Stimulated activated CD8-positive, alpha-beta memory T cell treated with anti-CD3 and anti-CD28 coated beads, Interleukin-2, amount 100 ng/mL, for 48 hours (primary cell): ENCODE measurements at places on chromosomes 7 and 10.

DNA sequence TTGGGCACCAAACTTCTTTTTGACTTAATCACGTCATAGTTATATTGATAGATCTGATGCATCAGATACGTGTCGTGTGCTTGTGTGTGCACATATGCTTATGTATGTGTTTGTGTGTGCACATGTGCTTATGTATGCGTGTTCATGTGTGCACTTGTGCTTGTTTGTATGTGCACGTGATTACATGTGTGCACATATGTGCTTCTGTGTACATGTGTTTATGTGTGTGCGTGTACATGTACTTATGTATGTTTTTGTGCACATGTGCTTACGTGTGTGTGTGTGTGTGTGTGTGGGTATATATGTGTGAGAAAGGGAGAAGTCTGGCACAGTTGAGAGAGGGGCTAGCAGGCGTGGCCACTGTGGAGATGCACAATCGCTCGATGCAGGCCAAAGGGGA is 173.4 kb downstream of the WDR37 start:
- no peak for DNase-seq

- no peak for DNase-seq
Measured at GRCh38 chr10:456486-456885, 233.0 kb downstream of the DIP2C start.

GRCh38 chr7:27277628-27278027 is 35.0 kb downstream of the EVX1 start:
- DNase-seq = no peak

DNA sequence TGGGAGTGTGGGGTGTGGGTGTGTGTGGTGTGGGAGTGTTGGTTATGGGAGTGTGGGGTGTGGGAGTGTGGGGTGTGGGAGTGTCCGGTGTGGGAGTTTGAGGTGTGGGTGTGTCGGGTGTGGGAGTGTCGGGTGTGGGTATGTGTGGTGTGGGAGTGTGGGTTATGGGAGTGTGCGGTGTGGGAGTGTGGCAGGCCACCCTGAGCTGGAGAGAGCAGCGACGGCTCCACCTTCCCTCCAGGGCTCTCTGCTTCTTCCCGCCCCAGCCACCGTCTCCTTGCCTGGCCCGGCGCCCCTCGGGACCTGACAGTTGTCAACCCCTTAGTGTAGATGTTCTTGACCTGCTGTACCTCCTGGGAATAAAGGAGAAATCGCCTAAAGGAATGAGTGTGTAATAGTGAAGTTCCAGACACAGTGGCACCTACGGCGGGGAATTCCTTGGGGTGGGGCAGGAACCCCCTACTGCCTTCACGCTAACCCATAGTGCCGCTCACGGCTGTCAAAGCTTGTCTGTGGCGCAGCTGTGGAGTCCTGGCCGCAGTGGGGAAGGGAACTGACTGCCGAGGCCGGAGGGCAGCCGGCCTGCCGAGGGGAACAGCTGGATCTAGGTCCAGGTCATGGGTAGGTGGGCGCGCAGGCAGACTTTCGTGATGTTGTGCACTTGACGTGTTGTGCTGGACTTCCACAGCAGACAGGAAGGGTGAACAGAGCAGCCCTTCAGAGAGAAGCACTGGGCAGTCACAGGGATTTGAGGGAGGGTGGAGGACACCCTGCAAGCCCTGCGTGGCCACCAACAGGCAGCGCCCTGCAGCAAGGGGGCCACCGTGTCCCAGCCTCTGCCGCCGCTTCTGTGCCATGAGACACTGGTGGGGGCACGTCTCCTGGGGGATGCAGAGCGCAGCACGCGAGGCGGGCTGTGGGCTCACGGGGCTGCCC is 49.0 kb upstream of the EN2 start:
- DNase-seq = no peak

DNA sequence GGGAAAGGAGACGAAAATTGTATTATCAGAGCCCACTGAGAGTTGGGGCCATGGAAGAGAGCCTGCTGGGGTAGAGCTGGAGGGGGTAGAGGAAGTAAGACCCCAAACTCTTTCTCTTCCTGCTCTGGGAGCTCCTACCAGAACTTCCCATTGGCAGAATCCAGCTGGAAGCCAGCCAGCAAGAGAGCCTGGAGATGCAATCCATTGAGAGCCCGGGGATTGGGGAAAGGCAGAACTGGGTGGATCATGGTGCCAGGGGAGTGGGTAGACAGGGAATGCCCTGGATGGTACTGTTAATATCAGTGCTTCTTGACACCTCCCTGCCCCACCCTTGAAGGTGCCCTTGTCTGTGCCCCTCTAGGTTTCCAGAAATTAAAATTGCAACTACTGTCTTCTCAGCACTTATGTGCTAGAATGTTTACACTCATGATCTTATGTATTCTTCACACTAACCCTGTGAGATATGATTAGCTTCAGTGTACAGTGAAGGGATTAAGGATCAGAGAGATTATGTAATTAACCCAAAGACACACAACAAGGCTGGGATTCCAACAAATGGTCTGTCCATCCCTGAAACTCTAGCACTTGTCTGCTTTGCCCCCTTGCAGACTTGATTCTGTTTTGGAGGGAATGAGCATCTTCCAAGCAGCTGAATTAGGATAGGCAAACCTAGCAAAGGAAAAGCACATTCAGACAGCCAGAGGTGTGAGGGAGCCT is 154.1 kb downstream of the C10orf105 start:
- no peak for DNase-seq

DNA sequence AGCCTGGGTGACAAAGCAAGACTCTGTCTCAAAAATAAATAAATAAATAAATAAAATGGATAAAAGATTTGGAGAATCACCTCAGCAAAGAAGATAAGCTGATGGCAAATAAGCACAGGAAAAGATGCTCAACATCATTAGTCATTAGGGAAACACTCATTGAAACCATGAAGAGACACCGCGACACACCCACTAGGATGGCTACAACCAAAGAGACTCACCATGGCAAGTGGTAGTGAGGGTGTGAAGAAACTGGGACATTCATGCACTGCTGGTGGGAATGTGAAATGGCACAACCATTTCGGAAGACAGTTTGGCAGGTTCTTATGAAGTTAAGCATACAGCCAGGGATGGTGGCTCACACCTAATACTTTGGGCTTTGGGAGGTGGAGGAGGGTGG is 37.8 kb upstream of the FXYD4 start:
- no peak for DNase-seq

GRCh38 chr10:85861513-85862197 is 504.9 kb downstream of the GRID1 start:
- DNase-seq = no peak

DNA sequence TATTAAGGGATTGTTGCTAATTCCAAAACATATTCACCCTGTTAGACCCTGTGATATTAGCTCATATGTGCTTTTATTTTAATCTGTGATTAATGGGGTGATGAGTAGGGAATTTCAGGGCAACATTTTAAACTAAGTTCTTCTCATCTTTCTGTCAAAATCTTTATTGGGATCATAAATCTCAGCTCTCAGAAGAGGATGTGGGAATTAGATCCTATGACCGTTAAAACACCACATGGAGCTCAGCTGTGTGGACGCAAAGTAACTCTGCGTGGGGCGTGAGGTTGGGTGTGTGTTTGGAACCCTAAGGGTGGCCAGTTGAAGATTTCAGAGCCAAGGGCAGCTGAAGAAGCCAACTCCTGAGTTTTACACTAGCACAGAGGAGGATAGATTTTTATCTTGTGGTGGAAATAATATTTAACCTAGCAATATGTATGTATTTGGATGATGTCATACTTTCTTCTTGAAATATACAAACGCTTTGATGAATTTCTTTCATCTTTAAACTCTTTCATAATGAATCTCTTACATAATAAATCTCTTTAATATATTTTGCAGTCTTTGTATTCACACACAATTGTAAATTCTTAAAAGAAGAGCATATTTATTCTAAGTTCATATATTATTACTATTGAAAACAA is 64.4 kb downstream of the EPDR1 start:
- DNase-seq = no peak

GRCh38 chr7:139105484-139105883 is 4.0 kb downstream of the ZC3HAV1 start:
- DNase-seq = no peak

DNA sequence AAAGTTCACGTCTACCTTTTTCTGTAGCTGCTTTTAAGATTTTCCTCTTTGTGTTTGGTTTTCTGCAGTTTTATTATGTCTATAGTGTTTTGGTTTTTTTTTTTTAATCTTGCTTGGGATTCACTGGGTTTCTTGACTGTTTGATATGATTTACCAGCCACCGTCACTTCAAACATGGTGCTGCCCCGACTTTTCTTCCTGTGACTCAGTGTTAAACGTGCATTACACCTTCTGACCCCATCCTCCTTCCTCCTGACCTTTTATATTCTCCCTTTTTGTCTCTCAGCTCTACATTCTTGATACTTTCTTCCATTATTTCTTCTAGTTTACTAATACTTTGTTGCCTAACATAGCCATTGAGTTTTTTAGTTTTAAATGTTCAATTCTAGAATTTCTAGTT is 61.5 kb downstream of the GNA12 start:
- no peak for DNase-seq
